SJSA1 (cell line): ENCODE measurements at places on chromosomes 7 and 10.
A peak's percentile ranks its signal among the peaks of the same experiment; 100 is the strongest.

DNA sequence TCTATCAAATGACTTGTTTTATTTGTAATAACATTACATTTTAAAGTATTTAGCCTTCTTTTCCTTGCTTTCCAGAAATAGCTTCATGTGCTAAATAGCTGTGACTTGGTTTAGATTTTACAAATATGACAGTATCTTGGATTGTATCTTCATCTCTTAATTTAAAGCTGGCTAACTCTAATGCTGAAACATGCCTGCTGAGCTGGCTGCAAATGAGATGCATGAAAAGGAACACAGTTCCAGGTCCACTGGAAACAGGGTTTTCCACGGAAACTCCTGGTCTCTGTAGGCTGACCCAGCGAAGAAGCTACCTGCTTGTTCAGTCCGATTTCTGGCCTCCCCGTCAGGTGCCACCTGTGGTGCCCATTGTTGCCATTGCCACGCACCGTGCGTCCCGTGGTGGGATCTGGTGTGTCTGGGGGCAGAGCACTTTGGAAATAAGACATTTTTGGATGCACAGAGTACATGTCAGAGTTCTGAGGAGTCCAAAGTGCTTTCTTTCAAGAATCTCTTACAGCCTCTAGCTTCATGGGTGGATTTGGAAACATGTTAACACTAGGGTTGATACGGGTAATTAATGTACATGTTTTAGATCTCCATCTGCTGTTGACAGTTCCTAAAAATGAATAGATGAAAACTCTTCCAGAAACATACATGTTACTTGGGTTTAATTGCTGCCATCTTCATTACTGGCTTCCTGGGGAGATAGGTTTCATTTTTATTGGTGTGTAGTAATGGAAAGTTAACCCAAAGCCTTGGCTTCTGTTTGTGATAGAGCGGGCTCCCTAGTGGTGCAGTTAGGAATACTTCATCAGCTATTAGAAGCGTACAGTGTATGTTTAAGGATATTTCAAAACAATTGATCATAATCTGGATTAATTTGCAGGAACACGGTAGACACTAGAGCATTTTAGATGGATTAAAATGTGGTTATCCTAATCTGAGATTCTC lies 45.0 kb downstream of the SHH start:
- no peak for DNase-seq

DNA sequence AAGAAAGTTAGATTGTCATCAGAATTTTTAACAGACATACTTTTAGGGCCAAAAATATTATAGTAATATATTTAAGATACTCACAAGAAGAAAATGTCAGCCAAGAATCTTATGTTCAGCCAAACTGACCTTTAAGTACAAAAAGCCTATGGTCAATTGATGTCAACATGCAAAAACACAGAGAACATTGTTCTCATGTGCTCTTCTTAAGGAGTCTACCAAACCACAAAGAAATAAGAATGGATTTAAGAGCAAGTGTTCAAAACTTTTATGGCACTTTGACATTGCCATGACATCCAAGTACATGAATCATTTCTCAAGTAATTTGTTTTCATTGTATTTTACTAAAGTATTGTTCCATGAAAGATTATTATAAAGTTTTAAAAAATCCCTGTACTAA lies 180.4 kb downstream of the TMEM26 start:
- DNase-seq: no peak

GRCh38 chr7:70239918-70240317 lies 641.6 kb downstream of the AUTS2 start:
- DNase-seq: no peak

DNA sequence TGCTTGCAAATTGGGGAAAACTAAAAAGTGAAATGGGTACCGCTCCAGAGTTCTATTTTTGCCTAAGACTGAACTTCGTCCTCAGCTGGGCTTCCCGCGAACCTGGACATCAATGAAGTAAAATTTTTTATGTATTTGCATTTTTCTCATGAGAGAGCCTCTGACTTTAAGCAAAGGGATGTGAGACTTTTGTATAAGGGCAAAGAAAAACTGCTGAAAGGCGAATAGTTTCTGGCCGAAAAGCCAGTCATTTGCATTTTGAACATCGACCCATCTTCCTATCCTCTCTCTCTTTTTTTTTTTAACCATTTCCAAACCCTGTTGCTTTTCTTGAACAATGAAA lies 573 bp downstream of the PMPCB start:
- no peak for DNase-seq

- DNase-seq: no peak
Measured at GRCh38 chr10:43117031-43117776, 21.0 kb upstream of the CSGALNACT2 start.

DNA sequence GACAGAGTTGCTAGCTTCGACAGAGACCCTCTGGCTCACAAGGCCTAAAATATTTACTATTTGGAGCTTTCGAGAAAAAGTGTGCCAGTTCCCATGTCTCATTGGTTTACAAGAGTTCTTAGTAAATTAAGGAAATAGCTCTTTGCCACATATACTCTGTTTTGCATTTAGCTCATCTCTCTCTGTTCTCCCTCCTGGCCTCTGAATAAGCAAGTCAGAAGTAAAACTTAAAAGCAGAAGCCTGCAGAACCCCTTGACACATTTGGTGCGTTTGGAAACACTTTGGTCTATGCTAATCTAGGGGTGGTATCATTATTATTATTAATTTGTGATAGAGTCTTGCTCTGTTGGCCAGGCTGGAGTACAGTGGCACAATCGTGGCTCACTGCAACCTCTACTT lies 6.4 kb downstream of the CARD11 start:
- DNase-seq: no peak

GRCh38 chr7:141262101-141263090 lies 188.5 kb downstream of the TMEM178B start:
- no peak for DNase-seq

DNA sequence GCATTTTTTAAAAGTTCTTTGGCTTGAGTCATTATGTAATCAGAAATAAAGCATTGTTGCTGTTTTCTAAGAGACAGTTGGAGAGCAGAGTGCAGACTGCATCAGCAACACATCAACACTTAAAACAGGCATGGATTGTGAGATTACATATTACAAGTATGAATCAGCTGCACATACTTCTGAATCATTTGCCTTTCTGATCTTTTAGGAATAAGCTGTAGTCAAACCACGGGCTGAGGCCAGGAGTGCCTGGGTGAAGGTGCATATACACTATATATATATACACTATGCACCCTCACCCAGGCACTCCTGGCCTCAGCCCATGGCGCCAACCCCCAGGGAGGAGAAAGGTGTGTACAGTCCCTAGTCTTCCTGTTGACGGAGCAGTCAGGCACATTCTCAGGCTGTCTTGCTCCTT lies 52.4 kb upstream of the DLX6 start:
- DNase-seq: peak; percentile 43

DNA sequence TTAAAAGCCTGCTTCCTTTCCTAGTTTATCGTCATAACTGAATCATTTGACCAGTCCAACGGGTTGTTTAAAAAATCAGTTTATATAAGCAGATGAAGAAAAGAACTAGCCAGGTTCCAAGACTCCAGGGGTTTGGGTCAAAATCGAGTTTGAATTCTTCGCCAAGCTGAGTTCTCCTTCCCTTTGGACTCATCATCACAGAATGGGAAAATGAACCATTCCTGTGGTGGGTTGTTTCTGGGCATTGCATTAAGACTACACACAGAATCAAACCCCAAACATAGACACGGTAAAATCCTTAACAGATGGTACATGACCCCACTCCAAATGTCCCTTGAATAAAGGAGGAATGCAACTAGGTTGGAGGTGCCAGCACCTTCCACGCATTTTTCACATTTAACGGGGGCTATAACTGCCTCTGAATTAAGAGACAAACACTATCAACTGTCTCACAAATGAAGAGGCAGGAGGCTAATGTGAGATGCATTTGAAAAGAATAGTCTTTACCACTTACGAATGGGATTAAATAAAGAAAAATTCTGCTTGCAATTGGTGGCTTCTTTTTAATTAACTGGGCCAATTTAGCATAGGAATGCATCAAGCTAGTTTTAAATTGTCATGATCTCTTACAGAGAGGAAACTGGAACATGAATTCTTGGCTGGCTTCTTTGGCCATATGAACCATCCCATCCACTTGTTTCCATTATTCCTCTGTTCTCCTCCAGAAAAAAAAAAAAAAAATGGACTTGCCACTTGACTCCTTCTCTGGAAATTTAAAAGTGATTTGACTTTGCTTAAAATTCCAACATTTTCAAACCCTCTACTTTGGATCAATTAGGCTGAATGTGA lies 61.1 kb downstream of the CHST15 start:
- no peak for DNase-seq

DNA sequence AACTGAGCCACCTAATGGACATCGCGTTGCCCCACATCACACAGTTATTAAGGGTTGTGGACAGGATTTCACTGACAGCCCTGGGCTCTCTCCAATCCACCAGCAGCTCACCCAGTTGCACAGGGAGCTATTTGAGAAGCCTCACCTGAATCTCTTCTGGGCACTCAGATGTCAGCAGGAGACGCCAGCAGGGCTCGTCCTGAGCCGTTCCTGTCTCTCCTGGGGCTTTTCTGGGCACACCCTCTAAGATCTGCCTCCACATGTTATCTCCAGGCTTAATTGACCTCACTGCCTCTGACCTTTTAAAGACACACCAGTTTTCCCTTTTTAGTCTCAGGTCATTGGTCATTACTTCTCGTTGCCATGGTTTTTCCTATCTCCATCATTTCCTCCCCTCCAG lies 63.0 kb downstream of the GRID1 start:
- peak; percentile 18 for DNase-seq

GRCh38 chr7:101941481-101942383 lies 124.3 kb downstream of the CUX1 start:
- DNase-seq: no peak

- DNase-seq: no peak
Measured at GRCh38 chr7:133797818-133798520, 329.2 kb upstream of the LRGUK start.

DNA sequence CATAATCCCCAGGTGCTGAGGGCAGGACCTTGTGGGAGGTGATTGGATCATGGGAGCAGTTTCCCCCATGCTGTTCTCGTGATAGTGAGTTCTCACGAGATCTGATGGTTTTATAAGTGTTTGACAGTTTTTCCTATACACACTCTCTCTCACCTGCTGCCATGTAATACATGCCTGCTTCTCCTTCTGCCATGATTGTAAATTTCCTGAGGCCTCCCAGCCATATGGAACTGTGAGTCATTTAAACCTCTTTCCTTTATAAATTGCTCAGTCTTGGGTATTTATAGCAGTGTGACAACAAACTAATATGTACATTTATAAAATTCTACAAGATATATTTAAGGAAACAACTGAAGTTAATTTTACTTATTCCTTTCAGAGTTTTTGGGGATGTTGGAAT lies 170.8 kb upstream of the BET1 start:
- DNase-seq: no peak

GRCh38 chr10:24238519-24239247 lies 29.7 kb downstream of the KIAA1217 start:
- no peak for DNase-seq

- no peak for DNase-seq
Measured at GRCh38 chr10:12974491-12975199, 26.9 kb downstream of the CCDC3 start.

- DNase-seq: no peak
Measured at GRCh38 chr7:139339025-139339424, 2.1 kb upstream of the FMC1 start.

- DNase-seq: no peak
Measured at GRCh38 chr7:105768898-105769507, 107.4 kb downstream of the ATXN7L1 start.

- DNase-seq: no peak
Measured at GRCh38 chr10:101560298-101561067, 27.6 kb downstream of the POLL start.

DNA sequence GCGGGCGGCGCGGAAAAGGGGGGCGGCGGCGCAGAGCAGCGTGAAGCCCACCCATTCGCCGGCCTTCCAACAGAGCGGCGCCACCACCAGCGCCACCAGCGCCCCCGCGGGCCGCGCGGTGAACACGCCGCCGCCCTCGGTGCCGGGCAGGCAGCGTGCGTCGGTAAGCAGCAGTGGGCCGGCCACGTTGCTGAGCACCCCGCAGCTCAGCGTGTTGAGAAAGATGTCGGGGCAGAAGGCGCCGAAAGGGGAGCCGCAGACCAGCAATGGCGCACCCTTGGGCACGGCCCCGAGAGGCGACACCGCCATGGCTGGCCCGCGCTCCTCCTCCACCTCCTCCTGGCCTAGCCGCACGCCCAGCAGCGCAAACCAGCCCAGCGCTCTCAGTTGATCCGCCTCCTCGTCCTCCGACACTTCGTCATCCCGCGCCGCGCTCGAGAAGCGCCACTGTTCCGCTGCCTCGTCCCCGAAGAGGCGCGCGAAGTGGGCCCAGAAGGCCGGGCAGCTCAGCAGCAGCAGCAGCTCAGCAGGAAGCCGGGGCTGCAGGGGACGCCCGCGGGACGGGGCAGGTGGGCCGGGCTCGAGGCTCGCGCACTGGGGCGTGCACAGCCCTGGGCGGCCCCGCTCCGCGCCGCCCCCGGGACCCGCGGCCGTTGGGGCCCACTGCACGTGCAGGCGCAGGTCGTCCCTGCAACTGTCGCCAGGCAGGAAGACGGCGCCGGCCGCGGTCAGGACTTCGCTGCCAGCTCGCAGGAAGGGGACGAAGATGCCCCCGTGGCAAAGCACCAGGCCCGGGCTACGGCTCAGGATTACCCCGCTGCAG lies 623 bp downstream of the TYSND1 start:
- peak; percentile 83 for DNase-seq

DNA sequence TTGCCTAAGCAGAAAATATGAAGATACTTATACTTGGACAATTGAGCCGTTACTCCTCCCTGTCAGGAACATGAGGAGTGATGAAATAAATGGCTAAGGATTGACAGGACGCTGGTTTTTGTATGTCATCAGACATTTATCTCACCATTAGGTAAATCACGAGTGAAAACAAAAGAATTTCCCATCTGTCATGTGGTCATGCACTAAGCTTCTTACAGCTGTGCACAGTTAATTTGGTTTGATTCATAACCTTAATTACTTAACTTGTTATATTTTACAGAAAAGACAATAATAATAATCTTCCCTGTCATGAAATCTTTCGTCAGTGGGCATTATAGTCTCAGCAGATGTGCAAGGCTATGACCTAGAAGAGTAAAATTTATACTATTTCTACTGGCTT lies 266.5 kb downstream of the HGF start:
- no peak for DNase-seq

- DNase-seq: no peak
Measured at GRCh38 chr10:27490807-27491206, 13.3 kb upstream of the RAB18 start.

DNA sequence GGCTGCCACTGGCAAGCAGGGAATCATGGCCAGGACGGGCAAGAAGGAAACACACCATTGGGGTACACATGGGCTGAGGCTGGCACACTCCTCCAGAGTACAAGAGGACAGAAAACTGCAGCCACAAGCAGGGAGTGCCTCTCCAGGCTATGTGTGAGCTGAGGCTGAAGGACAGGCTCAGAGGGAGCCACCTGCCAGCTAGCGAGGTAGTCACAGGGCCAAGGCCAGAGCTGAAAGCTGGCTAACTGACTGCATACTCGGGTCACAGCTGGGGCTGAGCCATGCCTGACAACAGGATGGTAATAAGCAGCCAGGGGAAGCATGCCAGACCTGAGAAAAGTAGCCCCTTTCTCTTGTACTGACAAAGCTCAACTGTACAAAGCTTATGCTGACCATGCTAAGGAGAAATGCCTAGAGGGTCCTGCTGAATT lies 52.0 kb downstream of the KIF5B start:
- peak; percentile 16 for DNase-seq

GRCh38 chr10:94524146-94524545 lies 21.4 kb upstream of the HELLS start:
- DNase-seq: no peak
